Stimulated activated memory B cell treated with anti-CD40 and anti-IgM and Interleukin-4, amounts not matched to agents 10 μg/mL and 1 μg/mL and 100 μg/mL, for 72 hours (primary cell): ENCODE measurements at places on chromosomes 4 and X.

DNA sequence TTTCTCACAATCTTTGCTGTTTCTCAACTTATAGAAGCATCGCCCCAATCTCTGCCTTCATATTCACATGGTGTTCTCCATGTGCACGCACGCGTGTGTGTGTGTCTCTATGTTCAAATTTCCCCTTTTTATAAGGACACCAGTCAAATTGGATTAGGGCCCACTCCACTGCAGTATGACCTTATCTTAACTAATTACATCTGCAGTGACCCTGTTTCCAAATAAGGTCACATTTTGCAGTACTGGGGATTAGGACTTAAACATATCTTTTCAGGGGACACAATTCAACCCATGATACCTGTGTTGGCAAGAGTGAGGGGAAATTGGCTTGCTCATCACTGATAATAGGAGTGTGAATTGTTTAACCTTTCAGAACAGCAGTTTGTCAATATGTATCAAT, 66.5 kb upstream of the MAGEA10 start:
- ATAC-seq = no peak

GRCh38 chr4:185359767-185360446, 35.8 kb downstream of the LRP2BP start:
- no peak for ATAC-seq

- ATAC-seq = no peak
Observed at GRCh38 chrX:46589977-46590723, 16.6 kb downstream of the CHST7 start.

DNA sequence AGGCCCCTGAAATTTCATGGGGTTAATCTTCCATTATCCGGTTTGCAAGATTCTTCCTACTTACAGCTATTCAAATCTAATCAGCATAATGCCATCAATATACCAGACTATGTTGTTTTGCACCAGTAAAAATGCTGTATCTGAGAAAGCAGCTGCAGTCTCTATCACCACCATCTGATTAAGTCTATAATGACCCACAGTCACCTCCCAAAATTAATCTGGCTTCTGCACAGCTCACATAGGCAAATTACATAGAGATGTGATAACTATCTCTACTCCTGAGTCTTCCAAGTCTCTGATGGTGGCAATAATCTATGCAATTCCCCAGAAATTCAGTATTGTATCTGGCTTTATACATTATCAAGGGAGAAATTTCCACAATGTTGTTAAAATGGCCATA, 113.2 kb downstream of the STPG2 start:
- ATAC-seq = no peak

- peak; percentile 79 for ATAC-seq
Observed at GRCh38 chr4:108972613-108973283, 209.9 kb upstream of the ETNPPL start.

DNA sequence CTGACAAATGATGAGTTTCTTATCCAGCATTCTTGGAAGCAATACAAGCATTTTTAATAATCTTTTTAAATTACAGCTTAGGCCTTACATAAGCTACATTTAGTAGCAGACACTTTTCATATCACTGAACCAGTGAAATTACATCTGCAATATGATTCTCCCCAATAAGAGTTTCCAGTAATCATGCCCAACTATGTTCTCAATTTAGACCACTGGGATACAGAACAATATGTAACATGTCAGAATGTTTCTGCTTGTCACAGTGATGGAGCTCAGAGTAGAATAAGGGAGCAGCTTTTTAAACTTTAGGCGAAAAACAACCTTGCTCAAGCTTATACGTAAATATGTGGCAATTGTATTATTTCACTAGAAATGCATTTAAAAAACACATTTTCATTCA, 1132.2 kb downstream of the FAT4 start:
- no peak for ATAC-seq

DNA sequence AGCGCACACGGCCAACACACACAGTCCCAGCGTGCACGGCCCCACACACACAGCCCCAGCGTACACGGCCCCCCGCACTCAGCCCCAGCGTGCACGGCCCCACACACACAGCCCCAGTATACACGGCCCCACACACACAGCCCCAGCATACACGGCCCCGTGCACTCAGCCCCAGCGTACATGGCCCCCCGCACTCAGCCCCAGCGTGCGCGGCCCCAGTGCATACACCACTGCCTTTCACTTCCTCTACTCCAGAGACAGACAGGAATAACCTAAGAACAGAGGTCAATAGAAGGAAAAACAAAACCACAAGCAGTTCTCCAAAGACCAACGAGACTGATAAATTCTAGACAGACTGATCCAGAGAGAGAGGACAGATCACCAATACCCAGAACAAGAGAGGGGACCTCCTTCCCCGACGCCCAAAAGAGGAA, 17.1 kb downstream of the GAK start:
- peak; percentile 79 for ATAC-seq

DNA sequence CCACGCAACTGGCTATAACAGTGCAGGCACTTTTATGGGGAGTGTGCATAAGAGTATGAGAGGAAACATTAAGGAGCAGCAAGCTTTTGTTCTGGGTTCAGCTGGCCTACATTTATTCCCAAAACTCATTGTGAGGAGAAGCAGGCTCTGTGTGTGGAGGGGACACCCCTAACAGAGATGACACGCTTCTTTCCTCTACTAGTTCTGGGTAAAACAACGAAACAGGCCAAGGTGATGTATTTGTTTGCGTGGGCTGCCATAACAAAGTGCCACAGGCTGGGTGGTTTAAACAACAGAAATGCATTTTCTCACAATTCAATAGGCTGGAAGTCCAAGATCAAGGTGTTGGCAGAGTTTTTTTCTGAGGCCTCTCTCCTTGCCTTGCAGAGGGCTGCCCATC, 488.6 kb downstream of the MID1IP1 start:
- ATAC-seq = no peak

DNA sequence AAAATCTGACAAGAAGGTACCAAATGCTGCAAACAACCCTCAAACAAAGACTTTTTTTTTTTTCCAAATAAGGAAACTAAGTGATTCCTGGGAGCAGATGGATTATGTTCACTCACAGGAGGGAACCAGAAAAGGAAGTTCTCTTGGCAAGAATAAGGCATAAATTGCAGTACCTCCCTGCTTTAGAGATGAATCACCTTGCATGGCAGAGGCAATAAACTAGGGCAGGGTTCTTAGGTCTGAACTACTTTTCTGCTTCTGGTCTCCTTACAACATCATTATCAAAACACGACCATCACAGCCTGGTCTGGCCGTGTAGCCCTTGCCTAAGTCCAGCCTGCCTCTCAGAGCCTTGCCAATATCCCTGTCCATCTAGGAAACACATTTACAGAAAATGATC, 6.3 kb downstream of the TMEM31 start:
- no peak for ATAC-seq

GRCh38 chr4:115292320-115293092, 179.1 kb upstream of the NDST4 start:
- no peak for ATAC-seq

- no peak for ATAC-seq
Observed at GRCh38 chrX:149937871-149938426, 342 bp downstream of the EOLA2 start.

- ATAC-seq = no peak
Observed at GRCh38 chr4:55736605-55737183, 82.9 kb upstream of the EXOC1L start.

- ATAC-seq = no peak
Observed at GRCh38 chrX:48969471-48969870, 2.2 kb downstream of the KCND1 start.

GRCh38 chr4:175954685-175955084, 111.0 kb upstream of the WDR17 start:
- ATAC-seq = no peak

- peak; percentile 87 for ATAC-seq
Observed at GRCh38 chrX:120302434-120302833, 8.8 kb downstream of the TMEM255A start.

GRCh38 chr4:93183576-93183975, 645.0 kb upstream of the ATOH1 start:
- no peak for ATAC-seq

DNA sequence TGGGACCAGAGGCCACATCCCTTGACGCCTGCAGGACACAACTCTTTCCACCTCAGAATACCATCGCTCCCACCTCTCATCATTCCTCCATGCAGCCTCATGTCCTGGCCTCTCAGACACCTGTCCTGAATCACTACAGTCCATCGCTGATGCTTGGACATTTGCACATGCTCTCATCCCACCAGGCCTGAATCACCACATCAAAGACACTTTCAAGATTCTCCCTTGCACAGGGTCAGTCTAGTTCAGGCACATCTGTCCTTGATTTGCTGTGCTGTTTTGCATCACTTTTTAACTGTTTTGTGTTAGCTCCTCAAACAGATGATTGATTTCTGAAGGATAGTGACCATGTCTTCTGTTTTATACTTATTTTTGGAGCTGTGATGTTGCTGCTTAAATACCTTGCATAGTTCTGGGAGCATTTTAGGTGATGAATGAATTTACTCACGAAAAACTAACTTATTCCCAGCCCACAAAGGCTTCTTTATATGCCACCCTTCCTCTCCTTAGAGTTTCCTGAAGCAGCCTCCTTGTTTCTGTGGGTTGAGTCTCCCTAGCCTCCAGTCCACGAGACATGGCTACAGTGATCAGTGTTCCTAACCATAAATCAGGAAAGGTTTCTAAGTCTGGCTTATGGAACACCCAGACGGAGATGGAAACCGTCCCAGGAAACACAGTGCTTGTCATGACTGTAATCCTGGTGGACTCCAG, 2.6 kb downstream of the FAM114A1 start:
- ATAC-seq = no peak
